Activated CD4-positive, alpha-beta T cell treated with anti-CD3 and anti-CD28 coated beads, Interleukin-2, amount 50 U/mL, for 1 hour (primary cell): ENCODE measurements at places on chromosomes 3 and 15.

DNA sequence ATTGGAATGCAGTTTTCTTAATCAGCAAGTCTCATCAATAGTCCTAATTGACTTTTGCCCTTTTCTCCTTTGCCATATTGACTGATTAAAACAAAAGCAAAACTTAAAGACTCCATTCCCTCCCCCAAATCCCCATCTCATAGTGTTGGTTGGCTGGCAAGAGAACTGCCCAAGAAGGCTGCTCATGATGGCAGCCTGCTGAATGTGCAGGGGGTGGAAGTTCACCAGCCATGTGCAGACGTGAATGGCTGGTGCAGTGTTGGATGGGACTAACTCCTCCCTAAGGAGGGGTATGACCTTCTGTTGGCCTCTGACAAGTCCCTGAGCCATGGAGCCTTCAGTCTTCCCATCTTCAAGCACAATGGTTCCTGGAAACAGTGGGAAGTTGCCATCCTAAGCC, 7.0 kb downstream of the SMAD3 start:
- no peak for DNase-seq

DNA sequence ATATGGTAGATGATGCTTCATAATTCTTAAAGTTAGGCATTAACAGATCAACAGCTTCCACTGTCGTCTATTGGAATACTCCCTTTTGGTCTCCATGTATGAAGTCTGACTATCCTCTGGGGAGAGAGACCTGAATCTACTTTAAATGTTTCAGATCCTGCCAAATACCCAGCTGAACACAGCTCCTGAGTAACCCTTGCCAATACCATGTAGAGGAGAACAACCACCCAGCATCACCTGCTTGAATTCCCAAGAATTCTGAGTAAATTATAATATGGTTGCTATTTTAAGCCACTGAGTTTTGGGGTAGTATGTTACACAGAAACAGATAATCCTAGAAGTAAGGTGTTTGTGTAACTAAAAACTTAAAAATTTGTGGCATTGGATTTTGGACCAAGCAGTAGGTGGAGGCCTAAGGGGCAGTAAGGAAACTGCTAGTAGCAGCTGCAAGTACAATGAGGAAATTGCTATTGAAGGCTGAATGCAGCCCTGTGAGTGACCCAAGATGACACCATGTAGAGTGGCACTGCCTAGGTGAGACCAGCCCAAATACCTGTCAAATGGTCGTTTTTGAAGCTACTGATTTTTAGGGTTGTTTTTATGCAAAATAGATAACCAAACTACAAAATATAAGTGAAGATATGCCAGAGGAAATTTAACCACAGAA, 30.9 kb downstream of the NRG4 start:
- DNase-seq, result no peak

DNA sequence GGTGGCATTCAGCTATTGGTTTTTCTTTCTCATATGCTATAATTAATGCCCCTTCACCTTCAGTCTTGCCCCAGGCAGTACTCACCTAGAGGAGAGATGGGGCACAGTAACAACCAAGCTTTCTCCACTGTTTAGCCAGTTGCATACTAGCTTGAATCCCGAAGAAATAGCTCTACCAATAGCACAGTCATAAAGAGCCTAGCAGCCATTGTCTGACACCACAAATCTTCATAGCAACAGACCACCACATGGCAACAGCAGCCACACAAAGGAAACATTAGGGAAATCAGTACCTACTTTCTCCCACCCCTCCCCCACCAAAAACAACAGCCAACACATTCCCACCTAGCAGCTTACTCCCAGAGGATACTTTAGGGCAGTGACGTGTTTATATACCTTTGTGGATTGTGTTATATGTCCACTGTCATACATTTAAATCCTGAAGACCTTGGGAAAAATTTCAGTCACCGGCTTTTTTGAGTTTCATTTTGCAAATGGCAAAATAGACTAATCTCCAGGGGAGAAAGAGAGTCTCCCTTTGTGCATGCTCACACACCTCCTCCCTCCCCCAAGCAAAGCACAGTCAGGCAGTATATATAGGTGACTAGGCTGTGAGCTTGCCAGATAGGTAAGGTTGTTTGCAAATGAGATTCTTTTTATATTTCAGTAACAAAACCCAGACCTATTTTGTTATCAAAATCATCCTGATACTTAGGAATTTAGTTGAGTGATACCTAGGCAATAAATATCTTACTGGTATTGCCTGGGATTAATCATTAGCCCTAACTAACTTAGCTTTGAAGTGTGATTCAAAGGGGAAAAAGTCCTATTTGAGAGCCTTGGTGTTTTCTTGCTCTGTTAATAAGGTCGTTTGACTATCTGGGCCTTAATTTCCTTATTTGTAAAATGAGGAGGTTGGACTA, 140.6 kb downstream of the RBPMS2 start:
- no peak for DNase-seq

GRCh38 chr3:114878114-114878839, 268.8 kb downstream of the ZBTB20 start:
- DNase-seq, result no peak

GRCh38 chr15:78917888-78918287, 27.0 kb downstream of the CTSH start:
- no peak for DNase-seq

- DNase-seq, result no peak
Measured at GRCh38 chr3:15844889-15845288, 47.1 kb upstream of the ANKRD28 start.

DNA sequence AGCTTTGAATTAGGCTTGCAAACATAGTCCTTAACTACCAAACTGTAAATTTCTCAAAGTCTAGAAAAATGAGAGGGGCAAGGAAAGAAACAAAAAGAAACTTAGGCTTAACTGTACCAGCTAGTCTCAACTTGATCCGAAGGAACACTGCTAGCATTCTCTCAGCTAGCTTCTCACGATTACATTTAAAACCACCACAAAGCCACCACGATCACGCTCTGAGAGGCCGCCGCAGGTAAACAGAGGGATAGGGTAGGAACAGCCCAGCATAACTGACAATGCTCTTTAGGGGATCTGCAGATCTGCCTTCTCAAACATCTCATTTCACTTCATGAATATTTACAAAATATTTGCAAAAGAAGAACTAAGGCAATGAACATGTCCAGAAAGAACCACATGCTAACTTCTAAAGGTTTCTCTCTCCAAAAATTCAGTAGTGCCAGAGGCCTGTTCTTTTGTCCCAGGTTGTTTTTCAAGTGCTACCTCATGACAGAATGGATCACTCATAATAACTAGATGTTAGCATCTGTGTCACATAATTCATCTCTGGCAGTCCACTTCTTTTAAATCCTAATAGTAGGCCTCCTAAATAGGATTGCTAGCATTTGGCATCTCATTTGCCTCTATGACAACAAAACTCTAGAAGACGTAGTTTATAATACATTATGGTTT, 18.9 kb downstream of the VGLL4 start:
- DNase-seq, result no peak

DNA sequence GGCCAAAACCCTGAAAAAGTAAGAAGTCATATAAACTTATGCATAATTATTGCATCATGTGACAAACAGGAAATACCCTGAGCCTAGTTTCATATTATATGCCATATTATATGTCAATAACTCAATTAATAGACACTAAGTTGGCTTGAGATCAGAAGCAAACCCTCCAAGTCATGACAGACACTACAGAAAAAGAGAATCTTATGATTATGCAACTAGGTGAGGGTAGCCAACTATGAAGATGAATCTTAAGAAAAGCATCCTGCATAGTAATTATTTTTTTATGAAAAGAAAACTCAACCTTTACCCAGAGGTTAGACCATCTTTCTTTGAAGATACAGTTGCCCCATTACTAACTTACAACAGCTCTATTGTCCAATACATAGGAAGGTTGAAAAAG, 192.4 kb upstream of the VEPH1 start:
- no peak for DNase-seq

GRCh38 chr3:129428007-129428375, 445 bp downstream of the EFCAB12 start:
- DNase-seq, result no peak

GRCh38 chr15:26772154-26773066, at the start of gene GABRB3:
GABRB3 (minus strand) TSS chr15:26773066.
- no peak for DNase-seq

GRCh38 chr3:97899331-97899730, 72.9 kb downstream of the RIOX2 start:
- no peak for DNase-seq

GRCh38 chr3:87507753-87508152, 231.4 kb upstream of the POU1F1 start:
- no peak for DNase-seq

DNA sequence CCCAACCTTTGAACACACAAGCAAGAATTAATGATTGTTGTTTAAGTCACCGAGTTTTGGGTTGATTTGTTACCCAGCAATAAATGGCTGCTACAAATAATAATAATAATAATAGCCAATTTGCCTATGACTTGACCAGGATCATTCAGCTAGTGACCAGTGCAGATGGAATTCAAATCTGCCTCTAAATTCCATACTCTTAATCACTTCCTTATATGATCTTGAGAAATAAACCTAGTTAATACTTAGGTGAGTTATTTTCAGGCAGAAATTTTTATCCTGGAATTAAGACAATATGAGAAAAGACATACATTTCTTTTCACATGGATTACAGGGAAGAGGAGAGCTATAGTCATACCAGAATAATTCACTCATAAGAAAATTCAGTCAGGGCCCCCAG, 116.0 kb upstream of the GALNT15 start:
- no peak for DNase-seq

GRCh38 chr15:101641894-101642293, 10.3 kb downstream of the TM2D3 start:
- DNase-seq, result no peak

DNA sequence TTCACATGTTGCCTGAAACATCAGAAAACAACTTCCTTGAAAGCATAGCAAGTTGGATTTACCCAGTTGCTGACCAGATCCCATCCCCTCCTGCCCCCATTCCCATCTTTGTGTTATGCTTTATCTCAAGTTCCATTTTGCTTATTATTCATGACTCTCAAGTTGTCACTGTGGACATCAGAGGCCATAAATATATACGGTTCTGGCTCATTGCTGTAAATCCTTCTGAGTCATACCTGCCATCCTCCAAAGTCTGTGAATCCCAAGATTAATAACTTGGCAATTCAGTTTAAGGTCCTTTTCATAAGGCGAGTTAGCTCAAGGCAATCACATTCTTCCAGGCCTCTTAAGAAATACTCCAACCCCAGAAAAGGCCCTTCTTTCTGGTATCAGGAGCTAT, 126.2 kb upstream of the C2CD4B start:
- no peak for DNase-seq

- no peak for DNase-seq
Measured at GRCh38 chr3:61913701-61914100, 352.3 kb downstream of the PTPRG start.

DNA sequence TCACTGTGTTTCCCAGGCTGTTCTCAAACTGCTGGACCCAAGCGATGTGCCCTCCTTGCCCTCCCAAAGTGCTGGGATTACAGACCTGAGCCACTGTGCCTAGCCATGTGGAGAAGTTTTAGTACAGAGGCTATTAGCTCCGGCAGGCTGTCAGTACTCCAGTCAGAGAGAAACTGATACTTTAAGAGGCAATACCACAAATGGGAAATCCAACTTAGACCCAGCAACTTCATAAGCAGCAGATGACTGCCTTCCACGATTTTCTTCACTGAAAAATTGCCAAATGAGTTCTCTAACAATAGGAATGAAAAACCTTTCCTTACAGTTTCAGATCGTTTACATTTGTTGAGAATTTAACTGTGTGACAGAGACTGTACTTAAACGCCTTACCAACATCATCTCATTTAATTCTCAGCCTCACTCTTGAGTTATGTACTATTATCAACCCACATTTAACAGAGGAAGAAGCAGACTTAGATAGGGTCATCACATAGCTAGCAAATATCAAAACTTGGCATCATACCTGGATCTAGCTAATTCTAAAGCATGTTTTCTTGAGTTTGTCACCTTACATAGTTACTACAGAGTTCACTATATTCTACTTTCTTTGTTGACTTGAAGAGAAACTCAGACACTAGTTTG, 127.4 kb downstream of the TCF12 start:
- DNase-seq, result no peak

DNA sequence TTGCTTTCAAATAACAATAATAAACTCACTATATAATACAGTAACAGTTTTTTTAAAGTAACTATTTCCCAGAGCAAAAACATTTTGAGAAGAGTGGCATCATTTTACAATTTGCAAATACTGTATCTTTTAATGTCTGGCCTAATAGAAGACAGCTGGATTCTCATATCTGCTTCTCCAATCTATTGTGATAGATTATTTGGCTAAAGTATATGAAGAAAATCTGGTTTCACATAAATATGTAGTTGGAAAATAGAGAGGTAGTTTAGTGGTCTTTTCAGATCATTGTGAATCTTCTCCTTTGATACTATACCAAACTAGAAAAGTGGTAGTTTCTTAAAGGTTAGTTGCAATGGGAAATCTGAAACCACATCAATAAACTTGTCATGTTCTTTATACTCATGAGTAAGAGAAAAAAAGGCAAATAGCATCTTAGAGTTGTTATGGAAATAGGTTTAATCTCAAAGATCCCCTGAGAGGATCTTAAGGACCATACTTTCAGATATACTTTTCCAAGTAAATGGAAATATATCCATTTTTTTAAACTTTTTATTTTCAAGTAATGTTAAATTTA, 124.8 kb upstream of the NR2E3 start:
- no peak for DNase-seq

- DNase-seq, result no peak
Measured at GRCh38 chr3:161489395-161489794, 7.2 kb upstream of the OTOL1 start.

DNA sequence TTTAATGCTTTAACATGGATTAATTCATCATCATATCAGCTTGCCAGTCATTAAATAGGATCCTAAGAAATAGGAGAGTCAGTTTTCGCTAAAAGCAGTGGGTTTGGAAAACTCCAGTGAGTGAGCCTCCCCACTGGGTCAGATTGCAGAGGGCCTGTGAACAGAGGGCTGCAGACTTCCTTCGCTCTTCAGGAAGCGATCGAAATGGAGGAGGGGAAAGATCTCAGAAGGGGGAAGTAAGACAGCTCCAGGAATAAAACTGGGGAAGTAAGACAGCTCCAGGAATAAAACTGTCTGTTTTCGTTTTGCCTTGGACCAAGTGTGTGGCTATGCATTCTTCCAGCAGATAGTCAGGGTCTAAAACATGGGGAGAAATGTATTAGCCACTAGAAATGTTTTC, 124.8 kb upstream of the C15orf61 start:
- DNase-seq, result no peak

DNA sequence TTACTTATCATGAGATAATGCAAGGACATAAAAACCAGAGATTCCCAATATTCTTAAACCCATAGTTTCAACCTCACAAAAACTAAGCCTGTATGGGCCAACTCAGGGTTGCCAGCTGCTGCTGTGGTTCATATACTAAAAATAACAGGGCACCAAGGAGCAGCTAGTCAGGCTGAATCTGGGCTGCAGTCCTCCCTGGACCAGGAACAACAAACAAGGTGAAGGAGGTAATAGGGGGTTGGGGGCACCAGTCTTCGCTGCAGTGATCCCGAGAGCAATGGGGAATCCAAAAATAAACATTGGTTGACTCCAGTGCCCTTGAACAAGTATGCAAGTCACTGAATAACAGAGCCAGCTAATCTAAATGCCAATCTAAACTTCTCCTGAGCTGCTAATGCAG, 108.9 kb downstream of the MECOM start:
- DNase-seq, result no peak
